ENCODE measurements at places on chromosomes 16 and 17.

DNA sequence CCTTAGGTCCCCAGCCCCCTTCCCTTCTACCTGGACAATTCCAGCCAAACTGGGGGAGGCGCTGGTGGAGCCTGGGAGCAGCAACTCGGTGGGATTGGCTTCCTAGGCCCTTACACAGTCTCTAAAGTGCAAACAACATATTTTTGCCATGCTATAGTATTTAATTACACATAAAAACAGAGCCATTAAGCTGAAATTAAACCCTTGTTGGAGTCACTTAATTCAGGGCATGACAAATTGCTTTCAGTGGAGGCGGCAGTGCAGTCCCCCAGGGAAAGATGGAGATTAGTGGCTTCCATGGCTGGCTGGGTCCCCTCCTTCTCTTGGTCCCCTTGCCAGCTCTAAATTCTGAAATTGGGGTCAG is 17.3 kb downstream of the IGFBP4 start:
- DNase-seq = no peak

DNA sequence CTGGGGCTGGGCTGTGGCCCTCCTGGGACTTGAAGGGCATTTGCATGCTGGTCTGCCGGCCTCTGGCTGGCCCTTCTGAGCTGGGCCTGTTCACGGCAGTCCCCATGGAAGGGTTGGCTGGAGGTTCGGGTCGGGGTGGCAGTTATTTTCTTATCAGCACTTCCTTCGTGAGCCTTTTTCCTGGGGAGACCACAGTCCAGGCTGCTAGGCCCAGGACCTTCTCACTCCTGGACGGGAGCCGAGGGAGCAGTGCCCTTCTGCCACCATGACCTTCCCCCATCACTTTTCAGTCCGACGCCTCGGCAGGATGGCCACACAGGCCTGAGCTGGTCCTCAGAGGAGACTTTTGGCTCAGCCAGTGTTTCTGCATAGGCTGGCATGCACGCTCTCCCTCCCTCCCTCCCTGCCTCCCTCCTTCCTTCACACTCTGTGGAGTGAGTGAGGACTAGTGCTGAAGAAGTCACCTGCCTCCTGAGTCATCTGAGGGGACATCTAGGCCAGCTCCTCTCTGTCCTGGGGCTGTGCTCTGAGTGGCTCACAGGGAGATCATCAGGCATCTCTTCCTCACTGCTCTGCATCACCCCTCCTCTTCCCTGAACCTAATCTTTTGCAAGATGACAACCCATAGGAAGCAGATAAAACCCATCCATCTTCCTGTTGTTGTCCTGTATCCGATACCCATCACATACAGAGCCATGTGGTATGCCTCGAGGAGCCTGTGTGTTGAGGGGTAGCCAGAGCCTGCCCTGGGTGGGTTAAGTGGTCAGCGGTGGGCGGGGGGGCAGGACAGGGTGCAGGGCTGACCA is 109.7 kb downstream of the RAP1GAP2 start:
- no peak for DNase-seq

- no peak for DNase-seq
Measured at GRCh38 chr17:41073676-41074075, 8.0 kb upstream of the KRTAP2-4 start.

DNA sequence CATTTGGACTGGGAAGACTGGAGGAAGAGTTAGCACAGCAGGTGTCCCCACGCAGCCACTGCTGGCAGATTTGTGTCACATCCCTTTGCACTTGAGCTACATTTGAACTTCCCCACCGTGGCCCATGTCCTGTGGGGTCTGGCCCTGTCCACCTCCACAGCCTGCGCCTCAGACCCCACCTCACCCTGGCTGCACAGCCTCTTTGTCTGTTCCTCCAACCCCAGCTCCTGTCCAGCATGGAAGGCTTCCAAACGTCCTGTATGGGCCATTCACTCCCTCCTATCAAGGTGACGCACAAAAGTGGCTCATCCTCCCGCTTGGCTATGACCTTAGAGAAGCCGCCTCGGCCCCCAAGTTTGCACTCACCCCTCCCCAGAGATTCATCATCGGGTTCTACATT is 200.6 kb downstream of the FOXL1 start:
- no peak for DNase-seq

- no peak for DNase-seq
Measured at GRCh38 chr16:58249388-58249779, 45.4 kb downstream of the PRSS54 start.

GRCh38 chr16:87854907-87855683 is 14.2 kb downstream of the SLC7A5 start:
- DNase-seq = no peak

GRCh38 chr17:76972046-76972641 is 103.9 kb downstream of the MGAT5B start:
- no peak for DNase-seq

DNA sequence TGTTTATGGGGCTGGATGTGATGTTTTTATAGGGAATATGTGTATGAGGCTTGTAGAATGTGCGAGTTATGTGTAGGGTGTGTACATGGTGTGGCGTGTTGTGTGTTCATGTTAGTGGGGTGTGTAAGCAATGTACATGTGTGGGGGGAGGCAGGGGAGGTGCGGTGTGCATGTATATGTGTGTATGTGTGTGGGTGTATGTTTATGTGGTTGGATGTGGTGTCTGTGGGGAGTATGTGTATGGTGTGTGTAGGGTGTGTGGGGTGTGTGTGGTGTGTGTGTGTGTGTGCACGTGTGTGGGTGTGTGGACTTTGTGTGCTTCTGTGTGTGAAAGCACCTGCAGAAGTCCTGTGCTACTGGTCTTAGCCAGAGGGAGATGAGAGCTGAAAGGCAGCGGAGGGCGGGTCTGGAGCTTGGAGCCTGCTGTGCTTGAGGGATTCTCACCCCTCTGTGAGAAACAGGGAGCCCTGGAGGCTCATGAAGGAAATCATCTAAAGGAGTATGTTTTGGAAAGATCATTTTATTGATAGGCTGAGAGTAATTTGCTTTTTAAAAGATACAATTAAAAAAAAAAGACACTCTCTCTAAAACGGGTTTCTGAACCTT is 222.7 kb downstream of the HS3ST4 start:
- no peak for DNase-seq

DNA sequence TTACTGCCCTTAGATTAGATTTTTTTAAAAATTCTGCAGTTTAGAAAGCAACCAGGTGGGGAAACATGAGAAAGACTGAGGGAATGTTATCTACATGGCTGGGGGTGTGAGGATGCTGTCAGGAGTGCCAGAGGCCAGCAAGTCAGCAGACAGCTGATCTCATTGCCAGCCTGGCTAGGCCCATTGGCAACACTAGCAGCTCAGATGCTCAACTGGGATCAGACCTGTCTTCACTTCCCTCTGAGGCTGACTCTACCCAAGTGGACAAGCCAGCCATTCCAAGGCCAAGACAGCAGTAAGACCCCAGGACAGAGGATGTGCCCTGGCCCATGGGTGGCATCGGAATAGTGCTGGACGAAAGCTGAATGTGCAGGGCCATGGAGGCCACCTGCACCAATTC is 96.2 kb downstream of the TMEM132E start:
- DNase-seq = no peak

DNA sequence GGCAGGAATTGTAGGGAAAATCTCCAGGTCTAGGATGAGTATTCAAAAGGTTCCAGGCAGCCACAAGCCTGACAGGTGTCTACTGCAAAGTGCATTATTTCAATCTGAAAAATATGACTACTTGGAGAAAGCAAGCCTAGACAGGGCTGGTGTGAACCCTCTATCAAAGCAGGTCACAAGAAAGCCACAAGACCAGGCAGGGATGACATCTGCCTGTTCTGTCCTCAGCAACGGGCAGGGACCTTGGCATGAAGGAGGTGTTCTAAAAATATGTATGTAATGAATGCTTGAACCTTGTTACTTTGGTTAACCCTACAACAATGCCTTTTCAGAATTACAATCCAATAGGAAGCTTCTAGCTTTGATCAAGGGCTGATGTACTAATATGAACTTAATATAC is 1.2 kb upstream of the COX6A2 start:
- no peak for DNase-seq

GRCh38 chr16:4832698-4833343 is 14.3 kb downstream of the GLYR1 start:
- no peak for DNase-seq

- peak; percentile 73 for DNase-seq
Measured at GRCh38 chr17:77375917-77376651, 235.3 kb downstream of the SEC14L1 start.

- no peak for DNase-seq
Measured at GRCh38 chr16:23753908-23754593, 775 bp upstream of the CHP2 start.

DNA sequence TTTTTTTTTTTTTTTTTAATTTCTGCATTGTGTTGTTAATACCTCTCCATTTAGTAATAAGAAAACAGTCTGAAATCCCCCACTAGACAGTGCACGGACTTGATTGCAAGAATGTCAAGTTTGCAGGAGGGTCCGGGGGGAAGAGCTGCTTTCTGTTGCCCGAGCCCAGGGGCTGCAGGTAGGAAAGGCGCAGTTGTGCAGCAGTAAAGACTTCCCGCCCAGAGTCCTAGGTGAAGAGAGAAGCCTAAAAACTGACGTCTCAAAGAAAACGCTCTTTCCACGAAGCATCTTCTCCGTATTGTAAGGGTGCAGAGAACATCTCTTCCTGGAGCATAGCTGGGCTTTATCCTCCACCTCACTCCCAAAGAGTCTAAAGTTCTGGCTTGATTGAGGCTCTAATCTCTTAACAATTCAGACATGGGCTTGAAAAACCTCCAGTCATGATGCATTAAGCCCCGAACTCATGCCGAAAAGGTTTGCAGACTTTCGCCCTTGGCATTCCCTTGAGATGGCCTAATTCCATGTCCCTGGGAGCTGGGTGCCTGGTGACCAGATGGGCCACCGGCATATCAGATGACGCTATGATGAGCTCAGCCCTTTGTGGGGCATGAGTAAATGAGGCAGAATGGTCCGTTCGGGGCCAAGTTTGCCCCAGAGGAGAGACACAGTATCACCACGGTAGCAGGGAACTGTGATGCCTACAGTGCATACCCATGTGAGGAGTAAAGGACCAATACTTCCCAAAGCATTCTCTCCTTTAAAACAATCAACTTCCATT is 436.2 kb upstream of the ZFHX3 start:
- DNase-seq = no peak

DNA sequence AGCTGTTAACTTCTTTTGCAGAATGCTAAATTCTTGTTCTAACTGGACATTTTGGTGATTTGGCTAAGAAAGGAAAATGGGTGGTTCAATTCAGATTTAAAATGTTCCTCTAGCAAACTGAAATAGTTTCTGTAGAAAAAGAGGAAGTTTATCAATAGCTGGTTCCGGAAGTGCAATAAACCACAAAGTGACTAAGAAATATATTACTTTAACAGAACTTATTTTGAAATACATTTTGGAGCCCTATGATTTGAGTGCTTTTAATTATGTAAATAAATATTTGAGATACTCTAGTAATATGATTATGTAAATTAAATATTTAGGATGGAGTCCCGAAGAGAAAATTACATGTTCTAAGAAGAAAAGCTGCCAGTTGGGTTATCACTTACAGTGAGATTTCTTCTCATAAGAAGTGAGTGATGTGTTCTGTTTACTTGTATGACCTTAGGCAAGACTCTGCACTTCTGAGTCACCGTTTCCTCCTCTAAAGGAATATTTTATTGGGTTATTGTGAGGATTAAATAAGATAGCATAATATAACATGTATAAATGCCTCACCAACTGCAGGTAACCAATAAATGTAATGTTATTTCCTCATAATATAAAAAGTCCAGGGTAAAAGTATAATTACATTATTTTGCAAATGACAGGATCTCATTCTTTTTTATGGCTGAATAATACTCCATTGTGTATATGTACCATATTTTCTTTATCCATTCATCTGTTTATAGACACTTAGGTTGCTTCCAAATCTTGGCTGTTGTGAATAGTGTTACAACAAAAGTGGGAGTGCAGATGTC is at the start of gene EVI2B:
Gene EVI2B (minus strand): TSS at position 73 of the 800 bp plus-strand sequence. CDS start 8,445 bp downstream, outside the sequence.
- peak; percentile 70 for DNase-seq

GRCh38 chr16:75099738-75100602 is 16.6 kb downstream of the LDHD start:
- peak; percentile 53 for DNase-seq

DNA sequence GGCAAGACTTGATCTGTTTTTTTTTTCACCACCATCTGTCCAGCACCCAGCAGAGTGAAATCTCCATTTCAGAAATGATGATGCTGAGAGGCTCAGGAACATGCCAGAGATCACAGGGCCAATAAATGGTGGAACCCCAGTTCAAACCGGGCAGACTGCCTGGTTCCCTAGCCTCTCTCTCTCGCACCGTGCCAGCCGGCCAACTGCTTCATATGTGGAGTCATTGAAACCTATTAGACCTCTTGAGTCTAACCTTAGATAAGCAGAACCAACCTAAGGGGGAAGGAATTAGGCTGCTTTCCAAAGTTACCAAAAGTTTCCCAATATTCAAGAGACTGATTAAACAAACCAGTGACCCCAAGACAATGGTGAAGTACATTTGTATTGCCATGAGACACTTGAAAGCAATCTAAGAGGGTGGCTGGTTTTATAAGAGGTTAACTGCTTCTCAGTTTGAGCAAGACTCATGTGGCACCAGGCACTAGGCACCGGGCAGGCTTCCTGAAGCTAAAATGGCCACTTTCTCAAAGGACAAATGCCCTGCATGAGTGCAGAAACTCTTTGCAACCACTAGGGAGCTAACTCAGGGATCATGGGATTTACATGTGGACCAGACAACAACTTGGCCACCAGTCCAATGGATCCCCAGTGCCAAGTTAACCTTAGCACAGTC is 18.4 kb downstream of the TOX3 start:
- no peak for DNase-seq

DNA sequence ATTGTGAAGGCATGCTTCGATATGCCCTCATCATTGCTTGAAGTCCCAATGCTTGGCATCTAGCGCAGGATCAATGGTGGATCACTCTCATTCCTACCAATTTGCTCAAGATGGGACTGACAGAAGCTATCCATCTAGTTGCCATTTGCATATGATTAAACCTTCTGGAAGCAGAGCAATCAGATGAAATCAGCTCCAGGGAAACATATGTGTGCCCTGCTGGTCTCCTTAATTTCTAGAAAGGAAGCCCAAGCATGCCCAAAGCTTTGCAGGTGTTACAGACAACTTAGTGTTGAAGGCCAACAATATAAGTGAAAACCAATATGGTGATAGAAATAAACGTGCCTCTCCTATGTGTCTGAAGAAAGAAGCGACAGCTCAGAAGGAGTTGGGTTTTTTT is 350.0 kb upstream of the ERCC4 start:
- DNase-seq = no peak

DNA sequence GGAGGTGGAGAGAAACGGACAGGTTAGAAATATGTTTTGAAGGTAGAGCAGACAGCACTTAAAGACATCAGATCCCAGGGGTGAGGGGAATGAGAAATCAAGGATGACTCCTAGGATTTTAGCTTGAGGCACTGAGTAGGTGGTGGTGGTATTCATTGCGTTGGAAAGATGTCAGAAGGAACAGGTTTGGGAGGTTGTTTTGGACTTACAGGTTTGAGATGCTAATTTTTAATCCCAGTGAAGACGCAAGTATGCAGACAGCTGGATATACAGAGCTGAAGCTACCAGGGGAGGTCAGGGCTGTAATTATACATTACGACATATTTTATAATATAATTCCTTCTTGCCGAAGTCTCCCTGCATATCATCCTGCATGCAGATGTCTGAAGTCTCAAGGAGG is 433.3 kb downstream of the XYLT1 start:
- no peak for DNase-seq

Measured in CD4-positive, alpha-beta T cell treated with Interleukin-17A for 1 hour (primary cell).